Cortex of kidney (tissue), 1 donor: ENCODE measurements at places on chromosomes 4 and X.

- DNase-seq, result no peak
Observed at GRCh38 chr4:52912608-52913007, 50.5 kb downstream of the RASL11B start.

- DNase-seq, result no peak
Observed at GRCh38 chrX:149151805-149152757, 353.0 kb downstream of the IDS start.

GRCh38 chr4:105990933-105991332, 95.7 kb downstream of the NPNT start:
- no peak for DNase-seq

DNA sequence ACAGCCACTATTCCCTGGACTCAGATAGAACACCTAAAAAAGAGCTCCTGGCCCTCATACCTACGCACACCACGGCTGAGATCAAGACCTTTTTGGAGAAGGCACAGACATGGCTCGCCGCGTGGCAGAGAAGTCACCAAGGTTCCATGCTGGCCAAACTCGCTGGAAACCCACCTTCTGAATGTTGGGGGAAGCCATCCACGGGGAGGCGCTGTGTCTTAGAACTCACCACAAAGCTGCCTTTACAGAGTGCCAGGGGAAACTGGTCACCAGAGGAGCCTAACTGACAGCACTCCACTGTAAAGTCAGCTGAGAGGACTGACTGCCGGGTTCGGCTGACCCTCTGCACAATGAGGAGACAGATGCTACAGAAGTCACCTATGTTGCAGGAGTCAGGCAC, 97.9 kb downstream of the NEUROG2 start:
- no peak for DNase-seq

- no peak for DNase-seq
Observed at GRCh38 chr4:132710971-132711370, 438.1 kb upstream of the PCDH10 start.

- DNase-seq, result no peak
Observed at GRCh38 chr4:18020145-18020670, 1.3 kb downstream of the LCORL start.

- DNase-seq, result no peak
Observed at GRCh38 chr4:156322592-156322991, 368.9 kb upstream of the CTSO start.

GRCh38 chr4:143473334-143474126, 40.0 kb upstream of the SMARCA5 start:
- DNase-seq, result no peak

DNA sequence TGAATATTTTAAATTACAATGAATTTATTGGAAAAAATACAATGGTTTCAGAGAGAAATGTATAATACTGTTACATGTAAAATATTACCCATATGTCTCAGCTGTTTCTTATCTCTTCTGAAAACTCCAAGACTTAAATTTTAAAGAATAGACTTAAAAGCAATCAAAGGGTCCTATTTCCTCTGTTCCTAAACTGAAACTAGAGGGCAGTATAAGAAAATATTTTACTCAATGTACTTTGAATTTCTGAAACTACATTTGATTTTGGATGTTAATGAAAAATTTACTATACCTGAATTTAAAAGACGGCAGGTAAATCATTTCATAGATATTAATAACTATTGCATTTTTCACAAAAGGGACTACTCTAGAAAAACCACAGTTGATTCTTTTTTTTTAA, 200.2 kb downstream of the LRBA start:
- DNase-seq, result no peak

GRCh38 chrX:13252726-13253125, 67.1 kb downstream of the ATXN3L start:
- DNase-seq, result no peak

DNA sequence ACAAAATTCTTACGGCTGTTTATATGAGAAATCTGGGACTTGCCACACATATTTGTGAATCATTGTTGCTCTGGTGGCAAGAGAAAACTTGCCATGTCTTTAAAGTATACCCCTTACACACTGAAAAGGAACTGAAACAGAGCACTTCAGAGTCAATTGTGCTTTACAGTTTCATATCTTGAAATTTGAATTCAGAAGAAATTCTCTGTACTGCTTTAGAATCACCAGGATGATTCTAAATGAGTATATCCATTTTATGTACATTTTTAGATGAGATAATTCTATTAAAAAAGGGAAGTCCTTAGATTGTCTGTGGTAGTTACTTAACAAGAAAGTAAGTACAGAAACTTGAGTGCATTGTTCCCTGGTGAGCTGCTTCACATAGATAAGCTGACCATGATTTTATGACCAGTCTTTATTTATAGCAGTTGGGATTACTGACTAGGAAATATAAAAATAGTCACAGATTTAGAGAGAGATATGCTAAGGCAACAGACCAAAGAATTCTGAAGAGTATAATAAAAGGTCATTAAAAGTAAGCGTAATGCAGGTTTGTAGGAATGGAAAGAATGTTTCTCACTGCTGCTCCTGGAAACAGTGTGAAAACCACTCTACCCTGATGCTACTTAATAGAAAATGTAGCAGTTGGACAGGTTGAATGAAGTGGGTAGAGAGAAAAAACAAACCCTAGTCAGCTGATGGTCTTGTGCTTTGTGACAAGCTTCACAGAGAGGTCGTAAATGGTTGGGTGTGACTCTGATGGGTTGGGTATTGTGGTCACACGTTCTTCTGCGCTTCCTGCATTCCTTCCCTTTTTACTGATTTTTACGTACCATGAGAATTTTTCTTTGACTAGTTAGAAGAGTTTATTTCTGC, 41.0 kb downstream of the FNIP2 start:
- DNase-seq, result no peak

- DNase-seq, result no peak
Observed at GRCh38 chr4:145278341-145279121, 98.1 kb upstream of the OTUD4 start.

DNA sequence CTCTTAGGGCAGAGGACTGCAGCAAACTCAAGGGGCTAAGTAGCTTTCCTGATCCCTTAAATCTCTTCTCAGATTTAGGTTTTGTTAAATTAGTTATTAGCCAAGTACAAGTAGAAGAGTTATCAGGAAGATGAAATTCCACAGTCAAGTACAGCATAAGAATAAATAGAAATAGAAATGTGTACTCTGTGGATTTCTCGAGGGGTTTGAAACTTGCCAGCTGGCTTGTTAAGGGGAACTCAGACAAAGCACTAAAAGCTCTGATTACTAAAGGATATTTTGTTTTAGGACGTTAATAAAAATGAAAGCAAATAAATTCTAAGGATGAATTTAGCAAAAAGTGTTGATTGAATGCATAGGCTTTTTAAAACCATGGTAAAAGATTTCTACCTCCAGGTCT, 654.6 kb downstream of the RAPGEF2 start:
- no peak for DNase-seq

DNA sequence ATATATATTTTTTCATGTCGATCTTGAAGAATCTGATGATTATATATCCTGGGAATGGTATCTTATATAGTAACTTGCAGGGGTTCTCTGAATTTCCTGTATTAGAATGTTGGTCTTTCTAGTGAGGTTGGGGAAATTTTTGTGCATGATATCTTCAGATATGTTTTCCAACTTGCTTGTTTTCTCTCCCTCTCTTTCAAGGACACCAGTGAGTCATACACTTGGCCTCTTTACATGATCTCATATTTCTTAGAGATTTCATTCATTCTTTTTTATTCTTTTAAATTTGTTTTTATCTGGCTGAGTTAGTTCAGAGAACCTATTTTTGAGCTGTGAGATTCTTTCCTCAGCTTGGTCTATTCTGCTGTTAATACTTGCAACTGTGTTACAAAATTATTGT, 27.2 kb upstream of the C4orf17 start:
- DNase-seq, result no peak

GRCh38 chrX:281166-281999, at the start of gene PLCXD1:
Gene PLCXD1, plus strand, starts transcription at chrX:281381. Its CDS starts 2,807 bp downstream, at chrX:284188.
- no peak for DNase-seq

GRCh38 chrX:10534611-10535010, 85.8 kb downstream of the MID1 start:
- DNase-seq, result no peak

- DNase-seq, result no peak
Observed at GRCh38 chr4:53490161-53490956, 100.9 kb downstream of the LNX1 start.

- DNase-seq, result no peak
Observed at GRCh38 chr4:67714248-67714583, 13.3 kb upstream of the UBA6 start.

DNA sequence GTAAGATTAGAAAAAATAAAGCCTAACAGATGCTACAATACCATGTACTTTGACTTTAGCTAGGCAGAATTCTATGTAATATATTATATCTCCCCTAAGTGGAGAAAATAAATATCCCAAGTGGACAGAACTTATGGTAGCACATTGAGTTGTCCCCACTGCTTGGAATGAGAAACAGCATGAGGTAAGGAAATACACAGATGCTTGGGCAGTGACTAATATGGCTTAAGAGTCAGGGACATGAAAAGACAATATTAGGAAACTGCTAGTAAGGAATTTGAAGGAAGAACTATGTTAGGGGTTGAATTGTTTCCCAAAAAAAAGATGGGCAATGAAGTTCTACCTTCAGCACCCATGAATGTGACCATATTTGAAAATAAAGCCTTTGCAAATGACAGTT, 2265.1 kb downstream of the PCDH7 start:
- DNase-seq, result no peak

- no peak for DNase-seq
Observed at GRCh38 chrX:100447655-100448397, 37.8 kb upstream of the PCDH19 start.

GRCh38 chrX:101057093-101057714, 5.3 kb upstream of the TRMT2B start:
- no peak for DNase-seq

DNA sequence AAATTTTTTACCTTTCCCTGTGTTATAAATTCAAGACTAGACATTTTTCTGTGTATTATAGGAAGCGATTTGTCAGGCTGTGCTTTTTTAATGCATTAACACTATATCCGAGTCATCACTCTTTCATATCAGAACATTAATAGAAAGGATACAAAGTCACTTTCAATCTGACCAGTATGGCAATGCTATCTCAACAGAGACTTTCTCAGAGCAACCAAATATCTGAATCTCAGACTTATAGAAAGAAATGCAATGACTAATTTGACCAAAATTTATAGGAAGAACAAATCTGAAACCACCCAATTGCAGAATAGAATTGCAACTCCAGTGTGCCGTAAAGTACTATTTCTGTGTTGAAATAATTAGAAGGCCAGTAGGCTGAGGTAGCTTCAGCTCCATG, 473 bp upstream of the TKTL2 start:
- no peak for DNase-seq

DNA sequence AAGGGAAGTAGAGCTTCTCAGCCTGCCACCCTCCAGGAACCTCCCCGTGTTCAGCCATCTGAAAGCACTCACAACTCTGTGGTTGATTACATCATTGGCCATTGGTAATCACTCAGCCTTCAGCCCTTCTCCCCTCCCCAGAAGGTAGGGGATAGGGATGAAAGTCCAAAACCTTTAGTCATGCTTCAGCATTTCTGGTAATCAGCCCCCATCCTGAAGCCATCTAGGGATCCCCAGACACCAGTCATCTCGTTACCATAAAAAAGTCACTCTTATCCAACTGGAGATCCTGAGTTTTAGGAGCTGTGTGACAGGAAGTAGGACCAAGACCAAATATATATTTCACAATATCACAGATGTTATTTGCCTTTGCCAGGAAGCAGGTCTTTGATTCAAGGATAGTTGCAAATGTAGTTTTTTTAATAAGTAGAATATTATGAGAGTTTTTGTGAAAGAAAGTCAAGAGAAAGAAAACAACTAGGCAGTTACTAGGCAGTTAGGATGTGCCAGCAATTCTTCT, 364.6 kb upstream of the NOCT start:
- DNase-seq, result no peak

DNA sequence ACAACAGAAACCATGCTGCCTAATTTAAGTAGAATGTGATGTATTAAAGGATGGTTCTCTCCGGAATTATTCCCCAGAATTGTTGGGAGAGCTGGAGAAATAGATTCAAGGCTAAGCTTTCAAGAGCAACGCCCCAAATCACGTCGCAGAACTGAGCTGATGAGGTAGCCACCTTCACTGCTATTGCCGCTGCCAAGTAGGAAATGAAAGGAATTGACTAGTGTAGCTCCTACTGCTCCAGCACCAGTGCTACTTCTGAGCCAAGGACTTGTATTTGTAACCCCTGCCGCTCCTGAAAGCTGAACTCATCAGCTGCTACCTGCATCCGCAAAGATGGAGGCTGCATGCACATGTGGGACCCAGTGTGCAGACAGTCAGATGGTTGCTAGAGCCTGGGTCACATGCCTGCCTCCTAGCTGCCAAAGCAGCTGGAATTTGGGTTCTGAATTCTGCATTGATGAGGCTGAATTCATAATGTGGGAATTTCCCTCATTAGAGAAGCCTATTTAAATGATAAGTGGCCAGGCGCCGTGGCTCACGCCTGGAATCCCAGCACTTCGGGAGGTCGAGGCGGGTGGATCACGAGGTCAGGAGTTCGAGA, 173.9 kb downstream of the PDGFRA start:
- DNase-seq, result no peak

GRCh38 chr4:164484551-164484950, 269.4 kb upstream of the SMIM31 start:
- no peak for DNase-seq

DNA sequence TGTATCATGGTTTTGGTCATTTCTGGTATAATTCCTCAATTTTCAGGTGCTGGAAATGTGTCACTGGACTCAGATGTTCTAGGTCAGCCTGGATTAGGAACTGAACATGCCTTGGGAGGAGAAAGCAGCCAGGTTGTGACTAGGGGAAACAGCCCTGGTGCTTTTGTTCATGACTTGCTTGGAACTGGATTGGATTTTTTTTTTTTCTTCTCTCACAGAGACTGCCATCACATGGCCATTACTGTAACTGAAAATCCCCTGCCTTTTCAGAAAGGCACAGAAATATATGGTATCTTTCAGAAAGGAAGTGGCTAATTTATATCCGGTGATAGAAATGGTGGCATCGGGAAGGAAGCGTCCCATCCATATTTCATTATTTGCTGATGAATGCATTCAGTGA, 34.6 kb downstream of the SEPTIN11 start:
- DNase-seq, result no peak

DNA sequence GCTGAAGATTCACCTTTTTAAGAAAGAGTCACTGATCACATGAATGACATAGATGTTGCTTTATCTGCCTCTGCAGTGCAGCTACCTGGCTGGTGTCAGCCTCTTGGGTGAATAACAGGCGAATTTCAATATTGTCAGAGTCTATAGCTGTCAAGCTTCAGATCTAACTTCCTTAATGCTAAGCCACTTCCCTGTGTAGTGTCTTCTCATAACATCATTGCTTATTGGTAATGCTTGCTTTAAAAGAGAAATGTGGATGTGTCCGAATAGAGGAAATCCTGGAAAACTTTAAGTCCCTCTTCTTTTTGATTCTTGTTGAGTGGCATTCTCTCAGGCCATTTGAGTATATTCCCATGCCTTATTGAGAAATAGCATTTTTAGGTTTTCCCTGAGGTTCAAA, 7.3 kb upstream of the IGFBP7 start:
- no peak for DNase-seq

- DNase-seq, result no peak
Observed at GRCh38 chr4:74402692-74403456, 37.9 kb downstream of the EREG start.
